ENCODE measurements at places on chromosomes 1 and 21.

GRCh38 chr1:24963943-24964693 lies 34.0 kb upstream of the RUNX3 start:
- no peak for DNase-seq

DNA sequence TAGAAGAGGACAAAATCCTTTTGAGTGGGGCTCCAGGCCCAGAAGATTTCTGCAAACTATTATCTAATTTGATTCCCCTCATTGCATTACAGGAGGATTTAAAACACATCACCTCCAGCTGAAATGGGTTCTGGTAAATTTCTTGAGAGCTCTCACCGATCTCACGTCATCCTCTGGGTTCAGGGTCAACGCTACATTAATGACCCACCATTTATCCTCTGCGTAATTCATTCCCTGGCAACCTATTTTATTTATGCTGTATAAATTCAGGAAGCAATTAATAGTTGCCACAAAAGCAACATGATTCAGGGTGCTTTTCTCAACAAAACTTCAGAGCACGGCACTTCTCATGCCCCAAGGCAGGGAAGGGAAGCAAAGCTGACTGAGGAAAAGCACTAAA lies 38.9 kb downstream of the LMX1A start:
- DNase-seq: no peak

DNA sequence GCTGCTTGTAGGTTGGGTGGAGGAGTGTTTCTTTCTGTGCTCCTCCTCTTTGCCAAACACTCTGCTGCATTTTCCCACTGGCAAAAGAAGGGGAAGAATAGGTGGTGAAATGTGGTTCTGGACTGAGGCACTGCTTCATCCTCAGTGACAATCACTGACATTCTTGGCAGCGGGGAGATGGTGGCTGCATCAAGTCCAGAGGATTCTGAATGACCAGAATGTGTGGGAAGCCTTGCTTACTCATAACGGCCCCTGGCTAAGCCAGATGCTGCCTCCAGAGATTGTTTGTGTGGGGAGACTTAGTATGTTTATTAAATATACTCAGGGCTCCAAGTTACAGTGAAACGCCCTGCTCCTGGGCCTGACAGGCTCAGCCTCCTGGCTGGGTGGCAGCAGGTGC lies 160.3 kb downstream of the CACNA1E start:
- DNase-seq: no peak

DNA sequence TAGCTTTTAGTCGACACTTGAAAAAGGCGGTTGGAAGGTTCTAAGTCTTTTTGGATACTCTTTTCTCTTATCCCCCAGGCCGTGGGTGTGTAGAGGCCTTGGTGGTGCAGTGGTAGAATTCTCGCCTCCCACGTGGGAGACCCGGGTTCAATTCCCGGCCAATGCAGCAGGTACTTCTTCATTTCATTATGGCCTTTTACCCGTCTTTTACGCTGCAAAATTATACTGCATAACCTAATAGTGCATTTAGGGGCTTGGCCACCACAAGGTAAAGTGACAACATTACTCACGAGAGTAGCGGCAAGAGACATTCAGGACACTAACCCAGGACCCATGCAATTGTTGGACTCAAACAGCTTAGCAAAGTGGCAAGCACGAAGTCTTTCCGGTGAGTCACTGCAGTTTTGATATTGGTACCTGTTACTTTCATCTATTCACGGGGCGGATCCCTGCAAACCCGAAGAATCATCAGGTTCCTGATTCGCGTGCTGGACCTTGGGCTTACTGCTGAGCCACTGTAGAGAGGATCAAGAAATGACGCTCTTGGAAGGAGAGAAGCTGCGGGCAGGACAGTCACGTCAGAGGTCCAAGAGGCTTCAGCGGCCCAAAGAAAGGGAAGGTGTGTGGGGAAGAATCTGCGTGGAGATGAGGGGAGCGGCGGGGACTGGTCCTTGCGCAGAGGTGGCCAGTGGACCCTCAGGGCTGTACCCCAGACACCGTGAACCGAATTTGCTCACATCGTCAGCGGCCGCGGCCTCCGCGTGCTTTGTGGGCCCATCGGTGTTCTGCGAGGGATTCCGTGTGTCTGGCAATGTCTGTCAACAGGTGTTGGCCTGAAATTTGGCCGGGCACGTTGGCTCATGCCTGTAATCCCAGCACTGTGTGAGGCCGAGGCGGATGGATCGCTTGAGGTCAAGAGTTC lies 12.9 kb upstream of the RNU1-4 start:
- DNase-seq: no peak

DNA sequence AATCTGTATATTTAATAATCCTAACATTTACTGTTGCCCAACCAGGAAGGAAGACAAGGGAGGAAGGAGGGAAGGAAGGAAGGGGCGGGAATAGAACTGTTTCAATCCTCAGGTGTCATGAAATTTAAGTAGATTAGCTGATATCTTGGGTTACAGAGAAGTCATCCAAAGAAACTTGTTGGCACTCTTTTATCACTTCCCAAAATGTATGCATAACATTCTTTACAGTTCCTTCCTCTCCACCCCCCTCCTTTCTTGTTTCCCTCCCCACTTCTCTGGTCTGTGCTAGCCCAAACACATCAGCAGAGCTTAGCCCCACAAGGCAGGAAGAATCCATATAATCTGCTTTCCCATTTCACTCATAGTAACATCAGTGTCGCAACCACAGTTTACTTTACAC lies 110.9 kb downstream of the ESRRG start:
- no peak for DNase-seq

DNA sequence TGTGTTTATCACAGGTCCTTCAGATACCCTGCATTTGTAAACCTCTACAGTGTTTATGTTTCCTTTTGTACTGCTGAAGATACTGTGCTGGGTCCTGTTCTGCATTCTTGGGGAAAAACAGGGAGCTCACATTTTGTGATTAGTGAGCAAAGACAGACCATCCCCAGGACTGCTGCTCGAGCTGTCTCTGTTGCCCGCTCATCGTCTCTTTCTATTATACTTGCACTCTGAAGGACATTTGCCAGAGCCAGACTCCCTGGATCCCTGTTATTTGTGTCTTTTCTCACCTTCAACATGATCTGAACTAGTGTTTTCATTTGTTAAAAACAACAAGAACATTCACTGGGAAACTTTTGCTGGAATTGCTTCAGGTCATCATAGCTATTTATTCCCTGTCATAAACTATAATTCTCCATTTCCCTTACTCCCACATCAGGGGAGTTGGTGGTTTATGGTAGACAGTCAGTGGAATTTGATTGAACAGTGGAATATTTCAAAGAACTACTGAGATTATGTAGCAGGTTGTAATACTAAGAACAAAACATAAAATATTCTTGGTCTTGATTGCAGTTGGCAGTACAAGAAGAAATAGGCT lies 53.0 kb downstream of the PRRX1 start:
- no peak for DNase-seq

DNA sequence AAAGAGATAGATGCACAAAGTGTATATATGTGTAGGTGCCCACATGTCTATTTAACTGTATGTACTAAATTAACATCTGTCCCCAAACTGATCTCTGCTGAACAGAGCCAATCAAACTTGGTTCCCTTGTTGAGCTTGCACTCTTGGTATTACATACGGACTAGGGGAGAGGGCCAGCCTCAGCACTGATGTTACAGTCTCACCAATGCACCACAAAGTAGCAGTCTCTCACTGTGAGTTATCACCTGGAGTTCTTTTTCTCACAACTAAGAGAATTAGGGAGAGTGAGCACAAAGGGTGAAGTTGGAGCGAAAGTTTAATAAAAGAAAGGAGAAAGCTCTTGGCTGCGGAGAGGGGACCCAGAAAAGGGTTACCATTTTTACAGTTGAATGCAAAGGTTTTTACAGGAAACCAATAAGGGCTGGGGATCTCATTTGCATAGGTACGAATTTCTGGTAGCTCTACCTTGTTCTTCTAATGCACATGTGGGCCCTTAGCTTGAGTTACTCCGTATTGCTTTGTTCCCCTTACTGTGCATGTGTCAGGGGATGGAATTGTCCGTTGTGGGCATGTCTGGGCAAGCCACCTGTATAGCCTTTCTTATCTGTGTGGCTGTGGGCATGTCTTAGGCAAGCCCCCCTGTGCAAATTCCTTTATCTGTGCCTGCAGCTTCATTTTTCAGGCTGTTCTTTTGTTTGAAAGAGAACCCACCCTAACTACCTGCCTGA lies 13.3 kb upstream of the CHI3L2 start:
- no peak for DNase-seq

- DNase-seq: no peak
Measured at GRCh38 chr21:42981214-42981523, 6.8 kb downstream of the PKNOX1 start.

DNA sequence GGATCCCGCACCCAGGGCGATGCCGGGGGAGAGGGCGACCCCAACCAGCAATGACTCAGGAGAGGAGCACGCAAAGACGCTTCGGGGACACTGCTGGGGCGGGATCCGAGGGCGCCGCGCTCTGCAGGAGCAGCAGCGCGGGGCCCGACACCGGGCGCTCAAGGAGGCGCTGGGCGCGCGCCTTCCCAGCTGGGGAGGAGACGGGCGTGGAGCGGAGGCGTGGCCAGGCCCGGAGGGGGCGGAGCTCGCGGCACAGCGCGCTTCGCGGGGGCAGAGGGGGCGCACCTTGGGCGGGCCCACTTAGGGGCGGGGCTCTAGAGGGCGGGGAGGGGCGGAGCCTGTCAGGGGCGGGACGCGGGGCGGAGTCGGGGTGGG lies 369 bp downstream of the SUMO3 start:
- DNase-seq: no peak

DNA sequence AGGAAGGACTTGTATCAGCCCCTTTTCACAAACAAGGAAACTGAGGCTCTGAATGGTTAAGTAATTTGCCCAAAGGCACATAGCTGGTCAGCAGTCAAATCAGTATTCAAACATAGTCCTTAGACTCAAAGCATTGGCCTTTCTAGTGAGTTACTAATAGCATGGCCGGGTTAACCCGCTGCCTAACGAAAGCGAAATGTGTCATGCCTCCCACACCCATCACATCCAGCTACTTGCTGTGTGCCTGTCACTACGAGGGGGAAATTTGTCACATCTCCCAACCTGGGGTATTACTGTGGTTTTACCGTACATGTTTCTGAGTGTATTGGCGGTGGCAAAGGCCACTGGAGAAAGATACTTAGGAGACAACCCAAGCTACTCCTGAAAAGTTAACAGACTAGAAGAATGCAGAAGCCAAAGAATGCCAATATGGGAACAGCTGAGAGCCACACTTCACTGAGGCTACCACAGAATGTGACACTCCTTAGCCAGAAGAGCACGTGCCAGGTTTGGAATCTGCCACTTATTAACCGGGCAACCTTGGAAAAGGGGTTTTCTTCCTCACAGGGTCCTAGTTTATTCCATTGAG lies 363.5 kb downstream of the KCNH1 start:
- DNase-seq: no peak

DNA sequence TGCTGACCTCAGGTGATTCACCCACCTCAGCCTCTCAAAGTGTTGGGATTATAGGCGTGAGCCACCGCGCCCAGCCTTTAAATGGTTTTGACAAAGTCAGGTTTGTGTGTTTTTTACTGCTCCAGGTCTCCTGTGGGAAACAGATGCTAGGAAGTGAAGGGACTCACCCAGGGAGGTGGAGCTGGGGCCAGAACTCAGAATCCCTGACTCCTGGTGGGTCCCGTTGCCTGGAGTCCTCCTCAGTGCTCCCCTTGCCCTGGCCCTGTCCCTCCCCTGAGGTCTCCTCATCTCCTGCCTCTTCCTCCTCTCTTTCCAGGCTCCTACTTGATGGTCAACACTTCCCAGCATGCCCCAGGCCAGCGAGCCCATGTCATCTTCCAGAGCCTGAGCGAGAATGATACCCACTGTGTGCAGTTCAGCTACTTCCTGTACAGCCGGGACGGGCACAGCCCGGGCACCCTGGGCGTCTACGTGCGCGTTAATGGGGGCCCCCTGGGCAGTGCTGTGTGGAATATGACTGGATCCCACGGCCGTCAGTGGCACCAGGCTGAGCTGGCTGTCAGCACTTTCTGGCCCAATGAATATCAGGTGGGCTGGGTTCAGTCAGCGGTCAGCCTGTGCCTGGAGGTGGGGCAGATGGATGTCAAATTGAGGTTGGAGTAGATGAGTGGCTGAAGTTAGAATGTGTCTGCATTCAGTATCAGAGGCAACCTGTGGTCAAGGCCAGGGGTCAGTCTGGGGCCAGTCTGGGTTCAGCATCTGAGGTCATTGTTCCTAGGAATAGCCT lies 22.1 kb downstream of the PTPRU start:
- DNase-seq: no peak

GRCh38 chr1:54857746-54858561 lies 29.0 kb downstream of the DHCR24 start:
- no peak for DNase-seq

DNA sequence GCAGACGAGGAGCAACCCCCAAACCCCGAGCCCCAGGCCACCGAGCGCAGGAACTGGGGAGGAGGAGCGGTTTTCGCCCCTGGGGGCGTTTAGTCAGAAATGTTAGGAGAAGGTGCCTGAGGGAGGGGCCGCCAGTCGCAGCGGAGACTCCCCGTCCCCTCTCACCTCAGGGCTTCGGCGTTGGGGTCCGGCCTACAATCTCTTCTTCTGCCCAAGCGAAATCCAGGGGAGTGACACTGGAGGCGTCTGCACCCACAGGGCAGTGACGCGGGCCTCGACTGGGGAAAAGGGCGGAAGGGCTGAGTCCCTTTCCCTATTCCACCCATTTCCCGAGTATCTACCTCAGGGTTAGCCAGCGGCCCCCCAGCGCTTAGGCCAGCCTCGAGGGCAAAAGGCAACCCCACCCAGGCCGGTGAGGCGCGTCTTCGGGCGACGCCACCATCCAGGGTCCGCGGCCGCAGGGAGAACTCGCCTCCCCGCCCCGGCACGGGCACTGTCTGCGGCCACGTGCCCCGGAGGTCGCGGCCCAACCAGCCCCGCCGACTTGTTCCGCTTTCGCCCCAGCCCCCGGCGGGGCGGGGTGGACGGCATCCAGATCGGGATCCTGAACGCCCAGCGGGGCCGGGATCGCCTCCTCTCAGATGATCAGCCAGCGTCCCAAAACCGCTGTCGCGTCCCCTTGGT lies 118.7 kb upstream of the BARHL2 start:
- DNase-seq: no peak

DNA sequence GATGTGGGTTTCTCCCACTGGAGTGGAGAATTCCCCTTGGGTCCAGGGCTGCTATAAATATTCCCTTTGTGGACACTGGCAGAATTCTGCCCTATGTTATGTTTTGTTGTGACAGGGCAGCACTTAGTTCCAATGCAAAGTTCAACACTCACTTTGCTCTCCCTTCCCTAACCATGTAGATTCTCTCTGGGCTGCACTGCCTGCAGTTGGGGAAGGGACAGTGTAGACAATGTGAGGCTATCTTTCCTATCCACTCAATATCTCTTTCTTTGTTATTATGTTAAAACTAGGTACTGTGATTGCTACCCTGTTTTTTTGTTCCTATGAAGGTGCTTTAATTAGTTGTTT lies 19.6 kb downstream of the GPR88 start:
- no peak for DNase-seq

Measured in NCI-H187 treated with DMSO at 0.1 percent for 48 hours (cell line).